Stimulated activated CD4-positive, alpha-beta T cell treated with anti-CD3 and anti-CD28 coated beads, Interleukin-12 subunit alpha, Interleukin-12 subunit beta, amount 100 ng/mL, for 4 hours (primary cell): ENCODE measurements at places on chromosomes 2 and 18.

DNA sequence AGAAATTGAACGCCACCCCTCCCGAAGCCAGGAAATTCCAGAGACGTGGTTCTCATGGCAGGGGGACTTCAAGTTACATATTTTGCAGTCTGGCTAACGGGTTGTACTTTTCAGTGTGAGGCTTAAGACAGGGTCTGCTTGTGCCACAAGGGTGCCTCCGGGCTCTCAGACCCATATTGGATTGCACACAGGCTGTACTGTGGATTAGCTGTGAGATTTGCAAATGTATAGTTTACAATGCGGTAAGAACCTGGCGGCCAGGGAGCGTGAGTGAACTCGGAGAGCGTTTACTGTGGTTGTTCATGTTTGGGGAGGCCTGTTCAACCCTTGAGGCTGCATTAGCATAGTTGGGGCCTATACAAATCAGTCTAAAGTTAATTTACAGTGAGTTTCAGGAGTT is 143.9 kb upstream of the SIX2 start:
- DNase-seq = no peak

- no peak for DNase-seq
Measured at GRCh38 chr2:45121236-45121927, 112.1 kb upstream of the SIX2 start.

DNA sequence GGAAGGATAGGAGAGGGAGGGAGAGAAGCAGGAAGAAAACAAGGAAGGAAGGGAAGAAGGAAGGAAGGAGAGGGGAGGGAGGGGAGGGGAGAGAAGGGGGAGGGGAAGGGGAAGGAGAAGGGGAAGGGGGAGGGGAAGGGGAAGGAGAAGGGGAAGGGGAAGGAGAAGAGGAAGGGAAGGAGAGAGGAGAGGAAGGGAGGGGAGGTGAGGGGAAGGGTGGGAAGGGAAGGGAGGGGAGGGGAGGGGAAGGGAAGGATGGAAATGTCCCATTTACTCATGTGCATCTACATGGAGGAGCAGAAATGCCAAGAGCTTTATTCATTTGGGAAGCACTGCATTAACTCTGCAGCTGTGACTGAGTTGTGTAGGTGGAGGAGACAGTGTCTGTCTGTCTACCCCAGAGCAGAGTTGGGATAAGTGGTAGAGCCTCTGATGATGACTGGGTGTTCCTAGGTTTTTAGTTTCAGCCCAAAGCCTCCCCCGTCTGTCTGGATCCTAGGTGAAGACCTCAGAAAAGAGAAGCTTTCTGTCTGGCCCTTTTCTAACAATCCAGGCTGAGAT is 131.3 kb downstream of the COL6A3 start:
- DNase-seq = no peak

GRCh38 chr2:3857576-3857975 is 154.2 kb downstream of the DCDC2C start:
- no peak for DNase-seq

GRCh38 chr2:151904807-151905206 is 76.6 kb upstream of the ARL5A start:
- DNase-seq = no peak

DNA sequence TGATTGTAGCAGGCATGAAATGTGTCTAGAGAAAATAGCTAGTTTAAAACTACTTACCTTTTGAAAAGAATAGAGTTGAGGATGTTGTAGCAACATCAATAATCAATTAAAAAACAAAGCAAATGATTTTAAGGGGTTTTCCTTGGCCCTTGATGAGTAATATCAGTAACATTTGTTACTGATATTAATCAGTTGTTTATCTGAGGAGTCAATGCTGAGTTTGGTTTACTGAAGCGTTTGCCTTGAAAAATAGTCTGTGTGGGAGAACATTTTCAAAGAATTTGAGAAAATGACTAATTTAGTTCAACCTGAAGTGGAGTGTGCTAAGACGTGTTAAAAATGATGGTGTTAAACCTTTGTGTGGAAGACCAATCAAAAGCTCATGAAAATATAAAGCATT is 9.3 kb downstream of the PTH2R start:
- DNase-seq = no peak

DNA sequence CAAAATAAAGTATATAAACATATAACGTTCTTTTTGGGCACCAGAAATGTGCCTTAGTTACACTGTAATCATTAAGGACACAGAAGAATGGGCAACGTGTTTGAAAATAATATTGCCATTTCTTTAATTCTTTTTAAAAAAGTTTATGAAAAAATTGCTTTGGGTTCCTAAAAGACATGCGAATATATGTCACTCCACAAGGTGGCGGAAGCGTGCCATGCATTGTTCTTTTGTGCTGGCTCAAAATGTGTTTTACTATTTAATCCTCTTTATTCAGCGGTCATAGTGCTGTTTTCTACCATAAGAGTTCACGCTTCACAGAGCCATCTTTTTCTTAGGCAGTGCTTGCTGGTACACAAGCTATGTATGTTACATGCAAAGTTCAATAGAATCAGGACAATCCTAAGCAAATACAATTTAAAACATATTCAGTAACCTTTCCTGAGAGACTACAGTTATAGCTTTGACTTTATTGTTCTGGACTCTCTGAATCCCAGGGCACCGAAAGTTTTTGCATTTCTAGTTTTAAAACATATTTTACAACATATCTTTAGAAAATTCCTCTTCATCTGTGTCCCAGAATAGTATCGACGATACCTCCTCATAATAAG is 147.8 kb upstream of the ERBB4 start:
- DNase-seq = peak; percentile 35

- DNase-seq = no peak
Measured at GRCh38 chr2:158723921-158724802, 71.0 kb upstream of the DAPL1 start.
